ENCODE measurements at places on chromosomes 4 and X.

DNA sequence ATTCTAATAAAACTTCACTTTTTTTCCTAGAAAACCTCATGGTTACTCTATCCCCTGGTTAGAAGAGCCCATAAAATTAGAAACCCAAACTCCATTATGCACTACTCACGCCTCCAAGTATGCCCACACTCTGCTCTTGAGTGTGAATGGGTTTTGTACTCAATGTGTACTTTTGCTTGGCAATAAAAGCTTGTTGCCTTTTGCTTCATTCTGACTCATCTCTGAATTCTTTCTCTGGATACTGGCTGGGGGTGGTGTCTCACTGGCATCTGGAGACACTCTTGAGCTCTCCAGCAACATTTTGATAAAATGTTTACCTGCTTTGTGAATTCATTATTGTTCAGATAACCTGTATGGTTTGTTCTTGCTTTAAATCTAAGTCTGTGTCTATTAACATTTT, 963.3 kb downstream of the TRAM1L1 start:
- no peak for DNase-seq

DNA sequence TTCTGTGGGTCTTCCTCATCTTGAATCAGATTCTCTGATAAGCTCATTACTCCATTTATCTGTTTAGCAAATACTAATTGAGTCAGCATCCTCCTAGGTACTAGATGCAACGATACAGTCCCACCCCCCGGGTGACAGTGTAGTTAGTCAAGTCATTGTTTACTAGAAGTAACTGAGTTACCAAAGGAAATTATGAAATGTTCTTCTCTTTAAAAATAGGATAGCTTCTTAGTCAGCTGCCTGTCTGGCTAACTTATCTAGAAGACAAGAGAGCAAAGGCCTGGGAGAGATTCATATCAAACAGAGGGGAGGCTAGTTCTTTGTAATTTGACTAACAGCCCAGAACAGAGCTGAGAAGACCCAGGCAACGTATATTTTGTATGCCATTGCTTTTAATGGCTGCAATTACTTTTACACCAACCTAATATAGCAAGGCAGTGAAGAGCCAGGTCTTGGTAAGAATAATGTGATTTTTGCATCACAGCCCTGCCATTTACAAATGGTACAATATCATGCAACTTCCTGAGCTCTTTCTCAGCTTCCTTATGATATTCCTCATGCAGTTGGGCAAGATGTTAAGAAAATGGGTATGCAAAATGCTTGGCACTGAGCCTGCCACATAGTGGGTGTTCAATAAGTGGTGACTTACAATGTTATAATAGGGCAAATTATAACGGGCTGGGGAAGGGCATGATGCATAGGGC, 149.9 kb downstream of the CHIC2 start:
- DNase-seq = peak; percentile 93

GRCh38 chr4:53490965-53491622, 100.2 kb downstream of the LNX1 start:
- peak; percentile 84 for DNase-seq

DNA sequence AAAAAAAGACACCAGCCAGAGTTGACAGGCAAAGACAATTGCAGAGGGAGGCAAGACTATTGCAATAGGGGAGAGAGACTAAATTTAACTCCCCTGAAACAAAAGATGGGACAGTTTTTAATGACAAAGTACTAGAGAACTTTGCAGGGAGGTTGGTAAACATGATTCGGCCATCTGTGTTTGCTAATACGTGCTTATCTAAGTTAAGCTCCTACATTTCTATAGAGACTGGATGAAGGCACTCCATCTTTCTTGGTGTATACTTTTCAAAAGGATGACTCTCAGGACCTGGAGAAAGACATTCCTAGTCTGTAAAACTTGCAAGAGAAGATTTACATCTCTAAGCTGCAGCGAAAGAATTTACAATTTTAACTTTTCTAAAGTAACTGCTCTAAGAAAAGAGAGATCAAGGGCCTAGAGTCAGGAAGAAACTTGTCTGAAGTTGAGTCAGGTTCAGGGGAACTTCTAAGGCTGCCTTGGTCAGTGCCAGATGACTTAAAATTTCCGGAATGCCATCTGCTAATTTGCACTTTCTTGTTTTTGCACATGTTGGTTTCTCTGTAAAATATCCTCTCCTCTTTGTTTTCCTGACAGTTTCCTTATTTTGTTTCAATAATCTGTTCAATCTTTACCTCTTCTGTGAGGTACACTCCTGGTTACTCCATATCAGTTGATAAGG, 10.6 kb downstream of the ADAM29 start:
- no peak for DNase-seq

GRCh38 chr4:168654848-168655174, 158.0 kb downstream of the PALLD start:
- DNase-seq = no peak

GRCh38 chr4:14961292-14961691, 41.0 kb upstream of the CPEB2 start:
- no peak for DNase-seq

DNA sequence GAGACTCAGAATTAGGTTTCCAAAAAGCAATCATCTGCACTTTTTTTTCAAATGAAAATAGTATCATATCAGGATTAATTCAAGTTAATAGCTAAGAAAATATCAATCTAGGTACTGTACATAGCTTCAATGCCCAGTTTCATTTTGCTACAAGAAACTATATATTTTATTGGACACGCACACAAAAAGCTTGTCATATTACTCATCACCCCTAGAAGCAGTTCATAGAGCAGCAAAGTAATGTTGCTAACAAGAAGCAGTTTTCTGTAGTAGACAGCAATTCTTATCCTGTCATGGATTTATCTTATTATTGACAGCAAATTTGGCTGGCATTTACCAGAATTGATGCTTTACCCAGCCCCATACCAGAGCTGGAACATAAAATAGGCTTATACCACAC, 52.3 kb upstream of the LSM6 start:
- no peak for DNase-seq

DNA sequence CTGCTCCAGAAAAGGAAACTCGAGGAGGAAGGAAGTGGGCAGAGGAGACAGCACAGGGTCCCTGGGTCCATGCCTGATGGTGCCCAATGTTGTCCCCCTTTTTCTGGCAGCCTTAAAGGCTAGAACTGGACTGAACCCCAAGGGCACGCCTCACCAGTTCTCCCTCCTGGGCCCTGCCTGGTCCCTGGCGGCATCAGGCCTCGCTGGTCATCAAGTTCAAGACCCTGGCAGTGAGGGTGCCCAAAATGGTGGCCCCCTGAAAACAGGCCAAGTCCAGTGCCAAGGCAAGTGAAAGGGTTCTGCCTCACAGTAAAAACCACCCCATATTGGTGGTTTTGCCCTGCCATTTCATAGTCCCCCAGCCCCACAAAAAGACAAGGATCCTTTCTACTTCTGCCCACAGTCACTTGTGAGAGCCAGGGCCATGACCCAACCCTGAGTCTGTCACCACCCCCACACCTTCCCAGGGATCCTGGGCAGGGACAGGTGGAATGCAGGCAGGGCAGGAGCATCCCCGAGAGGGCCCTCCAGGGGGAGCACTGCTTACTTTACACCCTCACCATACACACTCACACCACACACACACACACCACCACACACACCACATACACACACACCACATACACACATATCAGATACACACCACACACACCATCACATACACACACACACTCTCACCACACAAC, 107.6 kb downstream of the DCTD start:
- peak; percentile 6 for DNase-seq

GRCh38 chr4:165204462-165204830, 2.9 kb upstream of the KLHL2 start:
- peak; percentile 27 for DNase-seq

DNA sequence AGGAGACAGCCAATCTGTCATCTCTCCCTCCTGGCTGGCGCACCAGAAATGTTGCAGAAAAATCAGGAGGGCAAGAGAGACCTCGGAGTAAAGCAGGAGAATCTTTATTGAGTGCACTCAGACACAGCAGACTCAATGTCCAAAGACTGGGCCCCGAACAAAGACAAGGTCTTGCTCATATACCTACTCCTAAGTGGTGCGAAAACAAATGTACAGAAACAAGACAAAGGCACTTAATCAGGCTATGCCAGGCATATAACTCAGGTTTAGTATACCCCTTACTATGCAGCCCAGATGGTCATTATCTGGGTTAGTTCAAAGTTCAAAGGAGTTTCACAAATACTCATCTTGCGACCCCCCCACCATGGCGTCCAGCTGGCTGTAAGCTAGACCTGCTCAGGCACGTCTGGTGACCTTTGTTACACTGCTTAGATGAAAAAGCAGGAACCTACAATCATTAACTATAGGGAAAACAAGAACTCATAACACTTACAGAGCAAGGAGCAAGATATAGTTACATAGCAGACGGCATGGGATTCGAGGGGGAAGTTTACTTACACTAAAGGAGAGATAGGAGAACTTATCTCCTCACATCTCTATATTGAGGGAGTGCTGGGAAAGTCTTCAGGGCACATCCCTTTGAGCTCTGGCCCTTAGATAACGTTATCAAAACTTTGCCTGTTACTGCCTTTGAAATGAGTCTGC, 27.5 kb downstream of the SULT1E1 start:
- DNase-seq = no peak

- no peak for DNase-seq
Observed at GRCh38 chr4:137213372-137214173, 318.7 kb downstream of the PCDH18 start.

- DNase-seq = no peak
Observed at GRCh38 chr4:168865854-168866253, 144.2 kb downstream of the CBR4 start.

- peak; percentile 4 for DNase-seq
Observed at GRCh38 chrX:107629540-107629909, 1.2 kb downstream of the PRPS1 start.

DNA sequence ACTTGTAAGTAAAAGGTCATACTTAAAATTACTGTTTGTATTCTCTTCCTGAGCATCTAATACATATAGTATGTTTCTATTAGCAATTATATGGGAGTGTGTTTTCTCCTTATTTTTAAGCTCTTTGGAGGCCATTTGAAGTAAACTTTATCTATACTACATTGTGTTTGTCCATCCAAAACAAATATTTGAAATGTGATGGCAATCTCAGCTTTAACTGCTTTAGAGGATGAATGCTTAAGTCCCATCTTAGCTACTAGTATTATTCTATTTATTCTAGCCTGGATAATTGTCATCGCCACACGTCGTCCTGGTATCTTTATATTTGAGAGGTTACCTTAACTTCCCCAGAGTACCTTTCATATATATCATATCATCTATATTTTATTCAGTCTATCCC, 335.8 kb downstream of the NAF1 start:
- no peak for DNase-seq

DNA sequence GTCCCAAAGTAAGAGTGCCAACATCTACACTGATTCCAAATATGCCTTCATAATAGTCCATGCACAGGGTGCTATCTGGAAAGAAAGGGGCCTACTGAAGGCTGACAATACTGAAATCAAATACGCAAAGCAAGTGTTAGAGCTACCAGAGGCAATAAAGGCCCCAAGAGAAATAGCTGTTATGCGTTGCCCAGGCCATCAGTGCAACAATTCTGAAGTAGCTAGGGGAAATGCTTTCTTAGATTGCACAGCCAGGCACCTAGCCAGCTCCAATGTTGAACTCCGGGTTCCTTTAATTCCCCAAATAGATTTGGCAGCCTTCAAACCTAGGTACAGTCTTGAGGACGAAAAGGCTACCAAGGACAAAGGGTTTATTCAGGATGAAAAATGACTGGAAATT, 17.4 kb upstream of the PAPSS1 start:
- DNase-seq = no peak

- peak; percentile 31 for DNase-seq
Observed at GRCh38 chrX:103310555-103311398, at the start of gene BEX2. TSS of gene BEX2 (minus strand) at chrX:103310990. CDS start at chrX:103309976, 1,014 bp downstream.

GRCh38 chr4:173547889-173548288, 17.9 kb upstream of the HAND2 start:
- DNase-seq = no peak

DNA sequence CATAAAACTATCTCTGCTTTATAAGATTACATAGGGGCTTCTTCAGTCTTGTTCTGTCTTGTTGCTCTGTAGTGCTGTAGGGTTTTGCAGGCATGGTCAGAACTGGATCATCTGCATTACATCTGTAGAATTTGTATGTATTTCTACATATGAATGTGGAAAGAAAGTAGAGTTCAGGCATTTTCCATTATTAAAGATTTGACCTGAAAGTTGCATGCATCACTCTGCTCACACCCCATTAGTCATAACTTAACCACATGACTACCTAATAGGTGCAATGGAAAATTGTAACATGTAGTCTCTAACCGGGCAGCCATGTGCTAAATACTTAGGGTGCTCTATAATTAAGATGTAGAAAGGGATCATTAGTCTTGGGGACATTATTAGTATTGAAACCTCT, 45.7 kb upstream of the AGA start:
- no peak for DNase-seq

- DNase-seq = no peak
Observed at GRCh38 chr4:72791054-72791453, 222.0 kb upstream of the ADAMTS3 start.

- DNase-seq = no peak
Observed at GRCh38 chrX:63993936-63994335, 208.9 kb upstream of the ARHGEF9 start.

DNA sequence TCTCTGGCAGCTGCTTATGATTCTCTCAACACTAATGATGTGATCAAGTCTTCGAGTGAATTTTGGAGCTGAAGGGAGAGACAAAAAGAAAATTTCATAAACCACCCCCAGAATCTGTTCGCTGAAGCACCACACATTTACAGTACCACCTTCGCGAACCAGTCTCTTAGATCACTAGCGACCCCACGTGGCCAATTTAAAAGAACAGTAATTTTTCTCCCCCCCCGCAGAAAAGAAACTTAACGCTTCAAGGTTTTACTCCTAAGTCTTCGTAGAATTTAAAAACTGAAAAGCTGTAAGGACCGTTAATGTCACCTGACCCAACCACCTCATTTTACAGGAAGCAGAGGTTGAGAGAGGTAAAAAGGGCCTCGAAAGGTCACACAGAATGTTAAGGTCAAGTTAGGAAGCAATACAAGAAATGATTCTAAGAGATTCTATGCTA, 187.5 kb downstream of the QDPR start:
- peak; percentile 42 for DNase-seq

DNA sequence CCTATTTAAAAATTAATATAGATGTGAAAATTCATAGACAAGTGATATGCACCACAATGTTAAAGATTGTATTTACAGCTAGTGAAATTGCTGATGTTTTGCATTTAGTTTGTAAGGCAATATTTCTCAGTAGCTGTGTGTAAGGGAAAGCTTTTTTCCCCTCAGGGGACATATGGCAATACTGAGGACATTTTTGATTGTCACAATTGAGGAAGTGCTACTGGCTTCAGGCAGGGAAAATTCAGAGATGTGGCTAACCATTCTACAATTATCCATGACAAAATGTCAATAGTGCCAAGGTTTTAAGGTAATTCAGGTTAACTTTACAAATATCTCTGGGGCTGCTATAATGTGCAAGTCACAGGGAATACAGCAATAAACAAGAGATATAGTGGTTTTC, 66.1 kb upstream of the IL15 start:
- DNase-seq = no peak

Measured in brain microvascular endothelial cell (primary cell).